ENCODE measurements at places on chromosomes 1 and 21.

- DNase-seq: no peak
These were observed 20.4 kb upstream of the KIF14 start for GRCh38 chr1:200640963-200641401.

- DNase-seq: no peak
These were observed 20.4 kb downstream of the C4BPA start for GRCh38 chr1:207124389-207124788.

DNA sequence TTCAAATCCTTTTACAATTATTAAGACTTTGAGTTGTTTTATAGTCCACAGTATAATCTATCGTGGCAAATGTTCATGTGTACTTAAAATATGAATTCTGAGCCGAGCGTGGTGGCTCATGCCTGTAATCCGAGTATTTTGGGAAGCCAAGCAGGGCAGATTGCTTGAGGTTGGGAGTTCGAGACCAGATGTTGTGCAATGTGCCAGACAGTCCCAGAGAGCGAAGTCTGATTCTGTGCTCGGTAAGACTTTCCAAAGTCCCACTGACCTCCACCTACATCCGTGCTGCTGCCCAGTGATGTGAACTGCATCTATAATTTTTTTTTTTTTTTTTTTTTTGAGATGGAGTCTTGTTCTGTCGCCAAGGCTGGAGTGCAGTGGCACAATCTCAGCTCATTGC lies 52.2 kb downstream of the VPS26C start:
- DNase-seq: no peak

GRCh38 chr1:194055536-194055935 lies 869.1 kb upstream of the B3GALT2 start:
- no peak for DNase-seq

DNA sequence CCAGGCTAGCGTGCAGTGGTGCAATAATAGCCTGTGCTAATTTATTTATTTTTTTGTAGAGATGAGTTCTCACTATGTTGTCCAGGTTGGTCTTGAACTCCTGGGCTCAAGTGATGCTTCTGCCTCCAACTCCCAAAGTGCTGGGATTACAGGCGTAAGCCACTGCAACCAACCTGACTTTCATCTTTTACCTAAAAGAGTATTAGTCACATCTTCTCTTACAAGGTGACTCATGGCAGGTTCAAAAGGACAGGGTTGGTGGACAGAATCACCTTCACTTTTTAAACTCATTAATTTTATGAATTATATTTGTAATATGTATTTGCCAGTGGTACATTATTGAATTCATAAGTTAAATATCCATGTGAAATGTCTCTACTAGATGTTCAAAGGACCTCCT lies 18.1 kb downstream of the JAM2 start:
- no peak for DNase-seq

GRCh38 chr21:28541371-28542112 lies 451.1 kb downstream of the LTN1 start:
- no peak for DNase-seq

DNA sequence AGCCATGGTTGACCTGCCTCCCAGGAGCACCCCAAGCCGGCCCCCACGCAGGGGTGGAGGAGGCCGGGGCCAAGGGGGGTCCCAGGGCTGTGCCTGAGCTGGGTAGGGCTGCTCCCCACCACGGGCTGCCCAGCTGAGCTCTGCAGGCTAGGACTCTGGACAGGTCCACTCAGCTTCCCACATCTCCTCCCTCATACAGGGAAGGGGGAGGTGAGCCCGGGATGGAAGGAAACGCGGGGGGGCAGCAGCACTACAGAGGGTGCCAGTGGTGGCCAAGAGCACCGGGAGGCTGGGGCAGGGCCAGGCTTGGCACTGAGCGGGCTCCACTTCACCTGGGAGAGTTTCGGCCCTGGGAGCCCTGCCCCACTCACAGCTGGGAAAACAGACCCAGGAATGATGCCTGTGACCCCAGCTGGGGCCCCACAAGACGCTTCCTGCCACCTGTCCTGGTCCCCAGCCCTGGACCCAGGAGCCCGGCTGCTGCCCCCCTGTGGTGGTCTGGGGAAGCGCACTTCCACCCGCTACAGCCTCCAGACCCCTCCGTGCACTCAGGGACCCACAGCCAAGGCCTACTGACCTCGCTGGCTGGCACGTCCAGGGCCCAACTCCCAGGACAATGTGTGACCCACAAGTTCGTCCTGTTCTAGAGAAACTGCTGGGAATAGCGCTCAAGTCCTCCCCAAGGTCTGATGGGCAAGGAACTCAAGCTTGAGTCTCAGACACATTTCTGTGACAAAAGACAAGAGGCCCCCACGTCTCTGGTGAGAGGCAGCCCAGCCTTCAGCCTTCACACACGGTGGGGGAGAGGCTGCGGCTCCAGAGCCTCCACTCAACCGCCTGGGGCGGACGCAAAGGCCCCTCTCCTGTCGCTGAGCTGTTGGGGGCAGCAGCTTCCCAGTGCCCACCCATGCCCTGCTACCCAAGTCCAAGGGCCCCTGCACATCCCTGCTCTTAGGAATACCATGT lies 3.0 kb downstream of the AURKAIP1 start:
- peak; percentile 81 for DNase-seq

- DNase-seq: no peak
These were observed 7.5 kb downstream of the NGF start for GRCh38 chr1:115330480-115331013.

GRCh38 chr1:234745844-234746797 lies 136.1 kb upstream of the IRF2BP2 start:
- no peak for DNase-seq

DNA sequence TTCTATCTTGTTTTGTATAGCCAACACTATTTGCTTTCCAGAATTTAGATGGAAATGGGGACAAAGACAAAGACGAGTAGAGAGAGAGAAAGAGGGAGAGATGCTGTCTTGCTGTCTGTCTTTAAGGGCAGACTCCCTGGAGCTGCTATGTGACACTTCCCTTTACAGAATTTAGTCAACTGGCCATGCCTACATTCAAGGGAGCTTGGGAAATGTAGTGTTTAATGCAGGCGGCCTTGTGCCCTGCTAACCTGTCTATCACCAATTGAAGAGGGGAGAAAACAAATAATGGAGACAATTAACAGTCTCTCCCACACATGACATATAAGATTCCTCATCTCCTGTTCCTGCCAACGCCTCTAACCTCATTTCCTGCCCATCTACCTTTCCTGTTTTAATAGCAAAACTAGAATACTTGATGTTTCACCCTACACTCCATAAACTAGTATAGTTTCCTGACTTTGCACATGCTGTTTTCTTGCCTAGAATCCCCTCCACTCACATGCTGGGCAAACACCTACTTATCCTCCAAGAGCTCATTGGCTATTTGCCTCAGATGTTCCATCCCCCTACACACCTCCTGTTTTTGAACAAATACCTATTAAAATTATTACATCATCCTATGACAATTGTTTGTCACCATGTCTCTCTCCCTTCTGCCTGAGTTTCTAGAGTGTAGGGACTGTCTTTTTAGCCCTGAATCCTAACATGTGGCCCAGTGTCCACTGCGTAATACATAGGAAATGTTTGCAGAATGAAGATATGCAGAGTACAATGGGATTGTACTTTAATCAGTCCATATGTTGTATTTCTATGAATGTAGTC lies 117.2 kb downstream of the SLC25A24 start:
- DNase-seq: peak; percentile 15

DNA sequence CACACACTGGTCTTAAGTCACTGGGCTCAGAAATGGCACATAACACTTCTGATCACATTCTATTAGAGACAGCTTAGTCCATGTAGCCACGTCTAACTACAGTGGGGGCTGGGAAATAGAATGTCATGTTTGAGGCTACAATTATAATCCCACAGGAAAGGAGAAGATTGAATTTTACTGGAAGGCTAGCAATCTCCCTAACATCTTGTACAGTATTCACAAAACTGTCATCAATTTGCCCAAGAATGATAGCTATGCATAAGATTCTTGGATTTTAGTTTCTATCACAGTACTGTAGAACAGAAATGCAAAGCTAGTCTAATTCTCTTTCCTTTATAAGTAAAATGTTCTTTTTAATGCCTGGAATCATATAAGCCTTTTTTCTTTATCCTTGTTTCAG lies 12.7 kb upstream of the ZMYM6 start:
- DNase-seq: no peak

DNA sequence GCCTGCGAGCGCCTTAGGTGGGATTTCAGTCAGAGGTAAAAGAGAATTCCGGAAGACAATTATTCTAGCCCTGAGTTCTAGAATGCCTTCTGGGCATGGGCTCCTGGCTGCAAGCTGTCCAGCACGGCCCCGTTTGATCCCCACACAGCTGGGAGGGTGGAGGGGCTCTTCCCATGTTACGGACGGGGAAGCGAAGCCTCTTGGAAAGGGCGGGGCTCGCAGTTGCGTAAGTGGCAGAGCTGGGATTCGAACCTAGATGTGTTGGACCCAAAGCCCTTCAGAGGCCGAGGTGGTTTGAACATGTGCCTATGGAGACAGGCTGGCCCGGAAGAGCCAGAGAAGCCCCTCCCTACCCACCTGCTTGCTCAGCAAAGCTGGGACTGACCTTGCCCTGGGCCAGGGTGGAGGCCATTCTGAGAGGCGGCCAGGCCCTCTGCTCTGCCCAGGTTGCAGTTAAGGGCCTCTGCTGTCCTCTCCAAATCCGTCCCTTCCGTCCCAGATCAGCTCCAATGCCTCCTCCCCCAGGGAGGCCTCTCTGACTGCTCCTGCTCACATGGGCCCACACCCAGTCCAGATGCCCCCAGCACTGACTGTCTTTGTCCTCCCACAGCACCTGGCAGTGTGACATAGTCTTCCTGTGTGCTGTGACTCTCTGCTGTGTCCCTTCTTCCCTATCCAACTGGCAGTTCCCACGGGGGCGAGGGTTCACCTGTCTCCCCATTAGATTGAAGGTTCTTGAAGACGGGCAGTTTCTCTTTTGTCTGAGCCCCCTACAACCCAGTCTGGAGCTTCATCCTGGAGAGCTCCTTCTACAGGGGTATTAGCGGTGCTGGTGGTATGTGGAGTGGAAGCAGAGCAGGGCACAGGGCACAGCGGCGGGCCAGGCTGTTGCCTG lies 1.2 kb upstream of the HSPB7 start:
- DNase-seq: no peak

DNA sequence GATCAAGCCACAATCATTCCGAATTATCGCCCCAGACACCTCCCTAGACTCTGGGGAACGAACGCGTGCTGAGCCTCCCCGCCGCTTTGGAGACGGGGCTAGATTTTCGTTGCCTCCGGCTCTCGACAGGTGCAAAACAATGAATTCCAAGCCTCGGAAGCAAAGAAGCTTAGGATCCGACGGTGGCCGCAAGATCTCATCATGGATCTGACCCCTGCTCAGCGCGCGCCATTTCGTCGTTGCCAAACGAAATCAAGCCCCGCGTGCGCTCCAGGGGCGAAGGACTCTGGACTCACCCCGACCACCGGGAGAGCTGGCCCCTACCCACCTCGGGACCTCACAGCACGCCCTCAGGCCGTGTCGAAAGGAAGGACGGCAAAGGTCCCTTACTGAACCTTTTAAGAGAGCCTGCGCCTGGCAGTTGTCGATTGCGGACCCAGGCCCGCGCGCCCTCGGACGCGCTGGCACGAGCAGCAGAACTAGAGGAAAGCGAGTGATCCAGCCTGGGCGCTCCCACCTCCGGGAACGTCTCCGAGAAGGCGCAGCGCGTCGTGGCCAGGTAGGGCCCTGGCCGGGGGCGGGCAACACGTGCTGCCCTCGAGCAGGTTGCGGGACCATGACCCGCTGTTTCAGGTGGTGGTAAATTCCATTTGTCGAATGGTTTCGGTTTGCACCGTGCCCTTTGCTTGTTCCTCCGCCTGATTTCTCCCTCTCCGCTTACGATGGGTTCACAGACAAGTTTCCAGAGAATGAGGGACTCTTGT lies 1.6 kb upstream of the RUNX3 start:
- DNase-seq: no peak

DNA sequence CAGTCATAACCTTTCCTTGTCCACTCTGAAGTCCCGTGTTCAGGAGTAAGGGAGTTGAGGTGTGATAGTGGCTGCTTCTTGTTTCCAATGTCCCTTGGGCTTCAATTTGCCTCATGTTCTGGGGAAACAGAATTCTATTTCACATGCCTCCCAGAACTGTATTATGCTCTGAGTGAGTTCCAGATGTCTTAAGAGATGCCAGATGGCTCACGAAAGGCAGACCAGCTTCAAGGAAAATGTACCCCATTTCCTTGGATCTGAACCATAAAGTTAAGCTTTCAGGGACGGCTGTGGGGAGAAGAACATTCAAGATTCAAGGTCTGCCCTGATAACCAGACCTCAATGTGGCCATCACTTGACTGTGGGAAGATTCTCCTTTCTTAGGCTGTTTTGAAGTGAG lies 42.4 kb downstream of the C1orf87 start:
- no peak for DNase-seq

DNA sequence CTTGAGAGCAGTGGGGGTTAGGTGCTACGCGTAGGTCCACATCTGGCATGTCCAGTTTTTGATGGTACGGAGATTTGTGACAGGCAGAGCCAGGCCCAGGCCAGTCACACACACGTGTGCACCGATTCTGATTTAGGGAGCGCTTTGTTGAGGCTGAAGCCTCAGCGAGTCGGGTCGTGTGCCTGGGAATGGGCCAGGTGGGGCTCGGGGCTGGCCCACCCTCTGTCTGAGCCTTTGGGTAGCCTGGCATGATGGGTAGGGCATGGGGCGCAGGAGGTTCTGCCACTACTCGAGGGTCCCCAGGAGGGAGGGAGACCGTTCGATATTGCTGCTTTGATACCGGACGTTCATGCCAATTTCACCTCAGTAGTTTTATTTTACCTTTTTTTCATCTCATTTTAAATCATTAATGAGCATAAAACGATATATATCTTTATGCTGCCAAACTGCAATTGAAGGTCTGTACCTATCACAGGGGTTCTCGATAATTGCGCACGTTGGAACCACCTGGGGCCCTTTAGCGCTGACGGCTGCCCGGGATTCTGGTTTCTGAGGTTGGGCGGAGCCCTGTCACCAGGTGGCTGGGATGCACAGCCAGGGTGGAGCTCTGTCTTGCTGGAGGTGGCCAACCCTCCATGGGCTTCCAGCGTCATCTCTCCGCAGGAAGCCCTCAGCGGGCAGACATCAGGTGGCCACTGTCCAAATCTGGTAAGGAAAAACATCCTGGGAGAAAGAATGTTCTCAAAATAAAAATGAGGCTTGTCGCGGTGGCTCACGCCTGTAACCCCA lies 71.9 kb downstream of the SCCPDH start:
- DNase-seq: no peak

DNA sequence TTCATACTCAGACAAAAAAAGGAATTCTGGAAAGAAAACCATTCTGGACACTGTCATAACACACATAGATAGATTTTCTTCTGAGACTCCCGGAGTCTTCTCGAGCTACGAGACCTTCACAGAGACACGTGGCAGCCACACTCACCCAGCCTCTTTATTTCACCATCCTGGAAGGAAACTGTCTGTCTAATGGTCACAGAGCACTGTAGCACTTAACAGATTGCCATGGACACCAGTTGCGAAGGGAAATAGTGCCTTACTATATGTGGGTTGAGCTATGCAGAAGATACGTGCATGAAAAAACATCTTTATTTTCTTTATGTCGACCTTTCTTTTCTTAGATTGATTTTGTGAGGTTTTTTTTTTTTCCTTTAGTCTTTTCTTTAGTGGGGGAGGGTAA lies 57.9 kb downstream of the ZP4 start:
- no peak for DNase-seq

Data from activated CD4-positive, alpha-beta T cell treated with anti-CD3 and anti-CD28 coated beads, Interleukin-10, Interleukin-2, amounts not matched to agents 100 ng/mL and 50 ng/mL, durations not matched to agents 16 hours and 8 hours (primary cell).